ENCODE measurements at places on chromosomes 12 and 14. TPM values are rescaled to one million over a fixed set of nuclear protein-coding genes. Genes with fewer than 3 reads are reported as not detected.

- DNase-seq, result no peak
These were observed 940 bp downstream of the MOAP1 start for GRCh38 chr14:93183596-93184317.

DNA sequence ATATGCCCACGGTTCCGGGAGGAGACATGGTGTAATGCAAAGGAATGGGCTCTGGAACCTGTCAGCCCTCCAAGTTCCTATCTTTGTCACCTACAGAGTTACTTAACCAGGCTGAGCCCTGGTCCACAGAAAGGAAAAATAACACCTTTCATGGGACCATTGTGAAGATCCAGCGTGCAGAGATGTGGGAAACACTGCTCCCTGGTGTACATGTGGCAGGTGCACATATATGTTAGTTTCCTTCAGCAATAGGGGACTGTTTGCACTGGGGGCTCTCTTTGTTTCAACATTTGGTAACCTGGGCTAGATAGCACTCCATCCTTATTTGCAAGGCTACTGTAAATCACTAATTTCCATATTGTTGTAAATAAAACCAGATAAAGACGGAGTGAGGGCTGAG, 72.3 kb downstream of the ANO2 start:
- peak; percentile 1 for DNase-seq

GRCh38 chr12:127374447-127374846, 892.5 kb upstream of the TMEM132C start:
- DNase-seq, result no peak

DNA sequence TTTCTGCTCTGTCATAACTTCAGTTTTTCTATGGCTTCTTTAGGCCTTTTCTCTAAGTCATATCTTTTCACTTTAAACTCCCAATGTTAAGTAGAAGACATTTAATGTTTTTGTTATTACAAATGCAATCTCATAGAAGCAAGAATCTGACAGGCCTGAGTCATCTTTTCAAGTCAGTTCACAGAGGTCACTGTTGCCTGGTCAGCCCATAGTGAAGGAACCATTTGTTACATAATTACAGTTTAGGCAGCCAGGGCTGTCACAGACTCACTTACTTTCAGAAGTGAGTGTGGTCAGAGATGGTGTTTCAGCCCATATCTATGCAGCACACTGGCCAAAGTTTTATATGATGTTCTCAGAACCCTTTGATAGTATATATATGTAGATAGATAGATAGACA, 46.5 kb downstream of the CCER1 start:
- DNase-seq, result no peak

GRCh38 chr12:22276867-22277266, 57.6 kb downstream of the ST8SIA1 start:
- no peak for DNase-seq

- no peak for DNase-seq
These were observed 22.0 kb upstream of the TSPAN9 start for GRCh38 chr12:3055026-3055703.

- DNase-seq, result peak; percentile 42
These were observed 844 bp downstream of the DPF3 start for GRCh38 chr14:72892879-72893635.

- DNase-seq, result no peak
These were observed 114.3 kb upstream of the CAND1 start for GRCh38 chr12:67154901-67155300.

DNA sequence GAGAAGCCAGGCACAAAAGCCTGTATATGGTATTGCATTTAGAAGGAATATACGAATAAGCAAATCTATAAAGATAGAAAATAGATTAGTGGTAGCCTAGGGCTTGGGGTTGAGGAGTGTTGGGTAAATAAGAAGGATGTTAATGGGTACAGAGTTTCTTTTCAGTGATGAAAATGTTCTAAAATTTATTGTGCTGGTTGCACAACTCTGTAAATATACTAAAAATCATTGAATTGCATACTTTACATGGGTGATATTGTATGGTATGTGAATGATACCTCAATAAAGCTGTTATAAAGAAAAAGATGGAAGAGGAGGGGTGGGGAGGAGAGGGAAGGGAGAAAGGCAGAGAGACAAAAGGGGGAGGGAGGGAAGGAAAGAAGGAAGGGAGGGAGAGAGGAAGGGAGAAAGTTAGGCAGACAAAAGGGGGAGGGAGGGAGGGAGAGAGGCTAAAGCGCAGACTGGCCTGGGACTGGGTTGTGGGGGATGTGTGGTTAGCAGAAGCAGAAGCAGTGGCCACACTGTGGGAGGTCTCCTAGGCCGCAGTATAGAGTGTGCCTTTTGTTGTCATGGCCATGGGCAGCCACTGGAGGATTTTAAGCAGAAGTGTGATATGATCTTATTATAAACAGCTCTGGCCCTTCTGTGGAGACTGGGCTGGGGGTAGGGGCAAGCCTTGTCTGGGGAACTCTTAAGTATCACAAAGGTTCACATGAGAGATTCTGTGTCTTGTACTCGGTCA, 73.6 kb upstream of the ELK3 start:
- DNase-seq, result no peak

GRCh38 chr12:9732921-9733461, at the start of gene CLECL1:
Gene CLECL1 (minus strand): TSS chr12:9733097.
- no peak for DNase-seq

DNA sequence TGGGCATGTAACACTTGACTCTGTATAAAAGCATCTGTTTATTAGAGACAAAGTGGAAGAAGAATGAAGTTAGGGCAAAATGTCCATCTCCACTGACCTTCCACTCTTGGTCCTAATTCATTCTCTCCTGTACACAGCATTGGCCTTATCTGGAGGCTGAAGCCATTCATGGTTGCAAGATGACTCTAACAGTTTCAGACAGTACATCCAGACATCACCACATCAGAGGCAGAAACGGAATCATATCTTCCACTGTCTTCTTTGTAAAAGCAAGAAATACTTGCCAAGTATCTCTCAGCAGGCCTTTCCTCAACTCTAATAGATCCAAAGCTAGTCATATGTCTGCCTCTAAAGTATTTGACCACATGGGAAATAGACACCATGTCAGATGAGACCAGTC, 41.1 kb downstream of the PTHLH start:
- DNase-seq, result no peak

GRCh38 chr12:55757701-55758100, 14.8 kb downstream of the GDF11 start:
- no peak for DNase-seq

DNA sequence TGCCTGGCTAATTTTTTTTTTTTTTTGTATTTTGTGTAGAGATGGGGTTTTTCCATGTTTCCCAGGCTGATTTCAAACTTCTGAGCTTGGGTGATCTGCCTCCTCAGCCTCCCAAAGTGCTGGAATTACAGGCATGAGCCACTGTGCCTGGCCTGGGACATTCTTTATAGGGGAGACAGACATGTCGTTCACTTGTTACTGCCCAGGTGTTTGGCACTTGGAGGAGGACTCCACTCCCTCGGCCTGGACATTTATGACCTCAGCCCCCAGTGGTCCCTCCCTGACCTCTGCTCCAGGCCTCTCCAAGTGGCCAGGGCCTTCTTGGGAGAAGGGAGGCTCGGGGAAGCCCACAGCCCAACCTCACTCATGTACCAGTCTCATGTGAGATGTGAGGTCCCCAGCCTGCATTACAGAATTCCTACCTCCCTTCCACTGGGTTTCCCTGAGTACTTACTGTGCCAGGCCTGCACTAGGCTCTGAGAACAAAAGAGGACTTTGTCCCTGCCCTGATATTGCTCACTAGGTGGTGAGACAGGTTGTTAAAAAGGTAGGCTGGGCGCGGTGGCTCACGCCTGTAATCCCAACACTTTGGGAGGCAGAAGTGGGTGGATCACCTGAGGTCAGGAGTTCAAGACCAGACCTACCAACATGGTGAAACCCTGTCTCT, 9.7 kb upstream of the POP5 start:
- DNase-seq, result no peak

- DNase-seq, result no peak
These were observed 30.4 kb downstream of the RAP1B start for GRCh38 chr12:68641138-68641537.

- DNase-seq, result no peak
These were observed 13.7 kb upstream of the OR6J1 start for GRCh38 chr14:22657861-22658260.

DNA sequence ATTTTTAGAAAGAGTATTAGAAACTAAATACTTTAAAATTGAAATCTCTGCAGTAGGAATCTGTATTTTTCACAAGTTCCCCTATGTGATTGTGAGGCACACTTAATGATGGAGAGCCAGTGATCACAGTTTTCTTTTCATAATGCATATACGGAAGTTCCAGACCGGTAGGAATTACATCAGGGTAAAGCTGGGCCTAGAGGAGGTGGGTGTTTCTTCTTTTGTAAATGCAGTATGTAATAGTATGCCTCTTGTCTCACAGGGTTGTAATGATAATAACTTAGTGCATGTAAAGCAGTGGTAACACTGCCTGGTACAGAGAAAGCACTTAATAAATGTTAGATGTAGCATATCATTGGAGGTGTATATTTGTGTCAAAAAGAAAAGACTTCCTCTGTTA, 57.2 kb upstream of the LRTM2 start:
- DNase-seq, result no peak

DNA sequence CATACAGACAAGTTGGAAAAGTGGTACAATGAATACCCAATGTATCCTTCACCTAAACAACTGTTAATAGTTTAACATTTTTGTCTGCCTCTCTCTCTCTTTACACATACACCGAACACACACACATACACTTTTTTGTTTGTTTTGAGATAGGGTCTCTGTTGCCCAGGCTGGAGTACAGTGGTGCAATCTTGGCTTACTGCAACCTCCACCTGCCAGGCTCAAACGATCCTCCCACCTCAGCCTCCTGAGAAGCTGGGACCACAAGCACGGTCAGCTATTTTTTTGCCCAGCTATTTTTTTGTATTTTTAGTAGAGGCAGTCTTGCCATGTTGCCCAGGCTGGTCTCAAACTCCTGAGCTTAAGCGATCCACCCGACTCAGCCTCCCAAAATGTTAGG, 16.8 kb downstream of the ZCCHC8 start:
- DNase-seq, result no peak

GRCh38 chr12:57935331-57935730, 6.0 kb upstream of the ATP23 start:
- DNase-seq, result no peak

Gene FITM1
- 0.20 TPM for total RNA-seq

Gene ENDOU
- not detected for total RNA-seq

Gene GALNT4
- 3.4 TPM for total RNA-seq

Gene TAS2R14
- 1.4 TPM for total RNA-seq

Gene IL31
- not detected for total RNA-seq

Gene SLC4A8
- not detected for total RNA-seq

Gene NOS1
- 0.02 TPM for total RNA-seq

Gene STAT2
- total RNA-seq, result 46.9 TPM
